ENCODE measurements at places on chromosomes 12 and 14.

DNA sequence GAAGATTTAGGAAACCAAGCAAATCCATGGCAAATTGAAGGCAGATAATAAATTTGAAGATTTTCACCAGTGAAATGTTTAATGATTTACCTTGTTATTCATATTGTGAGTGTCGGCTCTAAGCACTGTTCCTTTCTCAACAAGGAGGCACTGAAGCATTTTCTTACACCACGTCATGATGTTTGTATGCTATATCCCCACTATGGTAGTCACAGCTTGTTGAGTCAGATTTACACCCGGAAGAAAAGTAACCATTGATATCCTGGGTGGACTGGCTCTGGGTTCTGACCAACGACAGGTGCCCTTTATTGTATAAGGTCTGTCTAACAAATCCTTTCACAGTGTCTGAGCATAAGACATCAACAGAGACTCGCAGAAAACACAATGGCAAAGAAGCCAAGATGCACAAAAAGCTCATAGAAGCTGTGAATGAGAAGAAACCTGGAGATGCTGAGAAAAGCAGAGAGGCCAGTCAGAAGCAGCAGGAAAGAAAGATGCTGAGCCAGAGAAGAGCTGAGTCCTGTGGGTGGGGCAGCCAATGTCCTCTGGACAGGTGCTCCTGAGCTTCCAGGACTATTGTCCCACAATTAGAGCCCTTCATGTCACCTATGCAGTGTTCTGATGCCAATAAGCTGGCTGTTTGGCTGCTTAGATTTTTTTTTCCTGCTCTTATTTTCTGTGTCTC lies 49.7 kb upstream of the ARHGAP5 start:
- no peak for DNase-seq

DNA sequence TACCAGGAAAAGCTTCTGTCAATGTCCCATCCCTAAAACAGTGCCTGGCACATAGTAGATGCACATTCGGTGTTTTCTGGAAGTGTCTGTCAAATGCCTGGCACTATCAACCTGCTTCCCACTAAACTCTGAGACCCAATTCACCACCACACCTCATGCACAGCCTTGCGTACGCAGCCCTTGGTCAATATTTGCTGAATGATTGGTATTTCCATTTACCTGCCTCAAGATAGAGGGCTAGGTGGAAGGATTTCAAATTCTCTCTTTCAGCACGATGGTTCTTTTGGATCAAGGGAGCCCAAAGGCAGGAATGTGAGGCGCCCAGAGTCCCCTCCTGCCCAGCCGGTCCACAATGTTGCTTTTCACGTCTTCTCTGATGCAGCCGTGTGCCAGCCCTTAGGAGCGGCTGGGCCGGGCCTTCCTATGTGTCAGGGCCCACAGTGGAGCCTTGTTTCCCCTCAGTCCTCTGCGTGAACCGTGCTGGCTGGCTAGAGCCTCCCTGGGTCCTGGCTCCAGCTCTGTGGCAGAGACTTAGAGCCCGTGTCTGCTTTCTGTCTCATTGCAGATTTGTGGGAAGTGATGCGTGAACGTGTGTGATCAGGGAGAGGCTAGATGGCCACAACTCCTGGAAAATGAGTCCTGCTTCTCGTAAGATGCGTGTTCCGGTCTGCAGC lies 99.9 kb upstream of the RFLNA start:
- DNase-seq, result peak; percentile 7

GRCh38 chr14:72591391-72591790 lies 302.5 kb downstream of the DPF3 start:
- DNase-seq, result no peak

GRCh38 chr12:127277882-127278281 lies 989.1 kb upstream of the TMEM132C start:
- no peak for DNase-seq

DNA sequence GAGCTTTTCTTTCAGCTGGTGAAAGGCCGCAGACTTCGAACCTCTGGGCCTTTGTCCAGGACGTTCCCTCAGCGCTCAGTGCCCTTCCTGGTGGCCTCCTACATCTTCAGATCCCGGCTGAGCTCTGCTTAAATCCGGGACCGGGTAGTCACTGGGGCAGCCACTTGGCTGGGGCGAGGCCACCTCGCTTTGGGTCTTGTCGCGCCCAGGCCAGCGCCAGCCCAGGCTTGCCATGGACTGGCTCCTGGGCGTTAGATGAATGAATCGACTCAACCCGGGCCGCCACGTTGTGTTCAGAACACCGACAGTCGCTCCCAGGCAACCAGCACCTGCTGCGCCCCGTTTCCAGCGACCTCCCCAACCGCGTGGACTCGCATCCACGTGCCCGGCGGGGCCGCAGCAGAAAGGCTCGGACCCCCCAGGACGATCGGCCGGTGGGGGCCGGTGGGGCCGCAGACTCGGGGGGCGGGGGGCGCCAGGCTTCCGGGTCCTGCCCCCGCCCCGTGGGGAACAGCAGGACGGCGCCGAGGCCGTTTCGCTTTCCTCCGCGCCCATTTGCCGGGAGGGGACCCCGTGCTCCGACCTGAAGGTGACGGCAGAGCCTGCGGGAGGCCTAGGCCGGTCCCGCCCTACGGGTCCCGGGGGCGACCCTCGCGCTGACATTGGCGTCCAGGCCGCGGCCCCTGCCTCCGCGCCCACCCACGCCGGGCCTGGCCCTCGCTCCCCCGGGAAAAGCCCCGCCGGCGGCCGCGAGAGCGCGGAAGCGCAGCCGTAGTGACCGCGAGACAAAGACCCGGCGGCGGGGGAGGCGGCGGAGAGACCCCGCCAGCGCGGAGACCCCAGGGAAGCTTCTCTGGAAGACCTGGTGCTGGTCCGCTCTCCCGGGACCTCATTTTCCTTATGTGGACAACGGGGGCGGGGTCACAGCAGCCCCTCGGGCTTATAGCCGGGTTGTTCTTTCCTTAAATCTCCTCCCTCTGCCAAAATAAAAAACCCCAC lies 37.3 kb upstream of the RCOR1 start:
- peak; percentile 17 for DNase-seq

GRCh38 chr12:105978276-105978675 lies 160.5 kb downstream of the NUAK1 start:
- no peak for DNase-seq

- no peak for DNase-seq
These were observed 39.7 kb upstream of the EML1 start for GRCh38 chr14:99753225-99754140.
